Stimulated activated effector memory CD8-positive, alpha-beta T cell treated with anti-CD3 and anti-CD28 coated beads, Interleukin-12 subunit alpha, Interleukin-12 subunit beta, amount 100 ng/mL, for 72 hours (primary cell): ENCODE measurements at places on chromosomes 2 and 18.

DNA sequence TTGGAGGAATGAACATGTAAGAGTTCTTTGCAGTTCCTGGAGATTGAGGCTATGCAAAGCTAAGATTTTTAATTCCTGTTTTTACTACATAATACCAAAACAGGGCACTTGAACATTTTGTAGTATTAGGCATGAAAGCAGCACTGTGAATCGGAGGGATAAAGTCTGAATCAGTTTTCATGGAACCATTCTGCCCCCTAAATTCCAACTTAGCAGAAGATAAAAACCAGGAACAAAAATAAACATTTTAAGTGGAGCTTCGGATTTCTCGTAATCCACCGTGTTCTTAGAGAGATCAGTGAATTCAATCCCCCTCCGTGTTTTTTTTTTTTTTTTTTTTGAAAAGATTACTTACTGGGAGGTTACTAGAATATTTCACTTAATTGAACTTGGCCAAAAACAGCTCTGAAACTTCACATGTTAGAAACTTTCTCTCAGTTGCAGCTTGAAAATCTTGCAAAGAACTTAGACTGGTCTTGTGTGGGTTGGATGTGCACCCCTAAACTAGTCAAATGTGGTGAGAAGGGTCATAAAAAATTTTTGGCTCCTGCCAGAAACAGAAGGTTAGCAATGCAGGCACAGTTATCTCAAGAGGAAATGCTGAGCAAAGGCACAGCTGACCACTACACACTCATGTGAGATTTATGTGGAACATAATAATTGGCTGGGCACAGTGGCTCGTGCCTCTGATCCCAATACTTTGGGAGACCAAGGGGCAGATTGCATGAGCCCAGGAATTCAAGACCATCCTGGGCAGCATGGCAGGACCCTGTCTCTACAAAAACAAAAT is 145.4 kb upstream of the RNF152 start:
- DNase-seq = no peak

DNA sequence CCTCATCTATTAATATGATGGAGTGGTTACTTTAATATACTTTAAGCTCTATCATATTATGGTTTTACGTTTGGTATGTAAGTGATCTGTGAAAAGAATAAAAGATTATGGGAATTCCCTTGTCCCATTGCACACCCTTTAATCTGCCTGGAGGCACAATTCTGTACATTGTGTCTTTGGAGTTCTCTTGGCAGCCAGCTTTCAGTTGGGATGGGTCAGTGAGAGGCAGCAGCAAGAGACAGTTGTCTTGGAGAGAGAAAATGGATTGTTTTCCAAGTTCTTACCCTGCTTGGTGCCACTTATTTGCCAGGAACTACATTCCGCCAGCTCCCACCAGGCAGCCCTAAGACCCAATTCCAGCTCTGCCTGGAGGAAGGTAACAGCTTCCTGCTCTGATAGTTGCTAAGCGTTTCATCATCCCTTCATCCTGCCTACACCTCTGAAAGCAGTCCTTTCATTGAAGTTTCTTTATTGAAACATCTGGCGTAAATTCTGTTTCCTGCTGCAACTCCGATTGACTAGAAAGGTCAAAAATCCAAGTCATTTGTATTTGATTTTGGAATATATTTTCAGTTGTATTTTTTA is 365.2 kb downstream of the AKAIN1 start:
- DNase-seq = no peak

DNA sequence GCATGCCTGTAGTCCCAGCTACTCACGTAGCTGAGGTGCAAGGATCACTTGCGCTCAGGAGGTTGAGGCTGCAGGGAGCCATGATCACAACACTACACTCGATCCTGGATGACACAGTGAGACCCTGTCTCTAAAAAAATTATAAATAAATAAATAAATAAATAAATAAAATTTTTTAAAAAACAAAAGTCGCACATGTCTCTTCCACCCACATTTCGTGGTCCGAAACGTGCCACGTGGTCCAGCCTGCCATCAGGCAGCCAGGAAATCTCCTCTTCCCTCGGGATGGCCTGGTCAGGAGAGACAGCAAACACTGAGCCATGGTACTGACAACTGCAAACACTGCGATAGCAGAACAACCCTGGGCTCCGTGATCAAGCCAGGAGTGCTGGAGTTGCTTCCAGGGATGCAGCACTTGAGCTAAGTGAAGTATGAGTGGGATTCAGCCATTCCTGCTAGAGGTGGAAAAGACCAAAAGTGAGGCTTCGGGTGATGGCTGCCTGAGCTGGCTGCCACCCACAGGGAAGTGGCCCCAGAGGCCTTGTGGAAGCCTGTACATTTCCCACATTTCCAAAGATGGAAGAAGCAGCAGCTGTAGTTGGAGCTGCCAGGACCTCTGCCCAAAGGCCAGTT is 193.1 kb downstream of the SMAD2 start:
- DNase-seq = no peak

- no peak for DNase-seq
Measured at GRCh38 chr2:183224948-183225347, 100.7 kb downstream of the NUP35 start.

- DNase-seq = no peak
Measured at GRCh38 chr2:53630026-53630606, 137.5 kb upstream of the CHAC2 start.

GRCh38 chr2:232545511-232546375 is 4.6 kb downstream of the TIGD1 start:
- no peak for DNase-seq

DNA sequence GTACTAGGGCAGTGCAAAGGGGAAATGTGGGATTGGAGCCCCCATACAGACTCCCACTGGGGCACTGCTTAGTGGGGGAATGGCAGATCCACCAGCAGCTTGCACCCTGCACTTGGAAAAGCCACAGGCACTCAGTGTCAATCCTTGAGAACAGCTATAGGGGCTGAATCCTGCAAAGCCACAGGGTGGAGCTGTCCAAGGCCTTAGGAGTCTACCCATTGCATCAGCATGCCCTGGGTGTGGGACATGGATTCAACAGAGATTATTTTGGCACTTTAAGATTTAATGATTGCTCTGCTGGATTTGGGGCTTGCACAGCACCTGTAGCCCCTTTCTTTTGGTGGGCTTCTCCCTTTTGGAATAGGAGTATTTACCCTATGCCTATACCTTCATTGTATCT is 8.6 kb upstream of the ZNF24 start:
- DNase-seq = no peak
